Heart left ventricle (tissue), 16 donors: ENCODE measurements at places on chromosomes 12 and 14. TPM values are rescaled to one million over a fixed set of nuclear protein-coding genes. Genes with fewer than 3 reads are reported as not detected.

Gene CCDC197
- 0.26 TPM for total RNA-seq

Gene RPL10L
- not detected for total RNA-seq

Gene AHNAK2
- total RNA-seq, result 2.6 TPM

Gene KRT77
- not detected for total RNA-seq

Gene EGLN3
- 81.6 TPM for total RNA-seq

Gene LRIG3
- 3.7 TPM for total RNA-seq

Gene MMP14
- total RNA-seq, result 48.1 TPM

GRCh38 chr14:20610002-20610765, 19.0 kb upstream of the RNASE12 start:
- H3K27me3 ChIP-seq, result no peaks in the 10 kb centered on the region
- peak overlapping the region; percentile 26 for H3K27ac ChIP-seq
- H3K4me1 ChIP-seq, result peaks cover 25% of the 10 kb centered on the region
- H3K36me3 ChIP-seq, result no peaks in the 10 kb centered on the region
- DNase-seq, result peak; percentile 77
- peak overlapping the region; percentile 95 for H3K4me3 ChIP-seq

DNA sequence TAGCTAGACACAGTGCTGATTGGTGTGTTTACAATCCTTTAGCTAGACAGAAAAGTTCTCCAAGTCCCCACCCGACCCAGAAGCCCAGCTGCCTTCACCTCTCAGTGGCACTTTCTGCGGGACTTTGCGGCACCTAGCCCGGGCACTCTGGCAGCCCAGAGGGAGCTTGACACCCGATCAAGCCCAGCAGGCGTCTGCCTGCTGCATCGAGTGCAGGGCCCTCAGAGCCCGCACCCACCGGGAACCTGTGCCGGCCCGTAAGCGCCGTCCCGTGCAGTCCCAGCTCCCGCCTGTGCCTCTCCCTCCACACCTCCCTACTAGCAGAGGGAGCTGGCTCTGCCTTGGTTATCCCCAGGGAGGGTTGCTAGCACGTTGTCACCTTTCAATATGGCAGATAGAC, 631.0 kb upstream of the STXBP6 start:
- DNase-seq, result peak; percentile 27
- H3K36me3 ChIP-seq, result no peaks in the 10 kb centered on the region
- H3K4me3 ChIP-seq, result no peak overlapping the region

- peaks cover 38% of the 10 kb centered on the region for H3K36me3 ChIP-seq
- peaks cover 25% of the 10 kb centered on the region for H3K27me3 ChIP-seq
- no peak for DNase-seq
- peaks cover 50% of the 10 kb centered on the region for H3K4me1 ChIP-seq
- H3K4me3 ChIP-seq, result no peak overlapping the region
These were observed 5.6 kb downstream of the NTN4 start for GRCh38 chr12:95784915-95785314.

- H3K27me3 ChIP-seq, result no peaks in the 10 kb centered on the region
- no peak overlapping the region for H3K4me3 ChIP-seq
- no peak for DNase-seq
- H3K36me3 ChIP-seq, result peaks cover 88% of the 10 kb centered on the region
- peaks cover 52% of the 10 kb centered on the region for H3K4me1 ChIP-seq
These were observed 135.5 kb downstream of the GCH1 start for GRCh38 chr14:54767139-54767431.

- no peaks in the 10 kb centered on the region for H3K4me1 ChIP-seq
- no peak overlapping the region for H3K4me3 ChIP-seq
- H3K27ac ChIP-seq, result no peak overlapping the region
- no peak for DNase-seq
- no peaks in the 10 kb centered on the region for H3K27me3 ChIP-seq
These were observed 86.8 kb upstream of the TMEM132C start for GRCh38 chr12:128180166-128180565.

DNA sequence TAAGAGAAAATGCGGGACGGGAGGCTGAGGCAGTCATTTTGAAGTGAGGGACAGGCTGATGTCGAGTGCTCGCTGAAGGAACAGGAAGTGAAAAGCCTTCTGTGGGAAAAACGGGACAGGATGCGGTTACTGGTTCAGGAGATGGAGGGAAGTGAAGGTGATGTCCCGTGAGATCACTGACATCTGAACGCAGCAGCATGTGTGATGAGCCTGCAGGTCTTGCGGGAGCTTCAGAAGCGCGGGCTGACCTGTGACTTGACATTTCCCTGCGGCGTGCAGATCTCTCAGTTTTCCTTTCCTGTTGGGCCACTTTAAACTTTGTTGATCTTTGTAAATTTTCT, 77.8 kb downstream of the DDX51 start:
- H3K36me3 ChIP-seq, result peaks cover 93% of the 10 kb centered on the region
- no peaks in the 10 kb centered on the region for H3K27me3 ChIP-seq
- no peak overlapping the region for H3K27ac ChIP-seq
- DNase-seq, result no peak
- no peaks in the 10 kb centered on the region for H3K4me1 ChIP-seq
- no peak overlapping the region for H3K4me3 ChIP-seq

- peaks cover 20% of the 10 kb centered on the region for H3K27me3 ChIP-seq
These were observed 12.2 kb downstream of the AGAP2 start for GRCh38 chr12:57726151-57726883.

- no peak overlapping the region for H3K4me3 ChIP-seq
- H3K4me1 ChIP-seq, result no peaks in the 10 kb centered on the region
- no peaks in the 10 kb centered on the region for H3K27me3 ChIP-seq
- DNase-seq, result no peak
- no peaks in the 10 kb centered on the region for H3K36me3 ChIP-seq
These were observed 107.7 kb upstream of the BTG1 start for GRCh38 chr12:92253301-92253700.

- peak overlapping the region; percentile 89 for H3K27ac ChIP-seq
- no peaks in the 10 kb centered on the region for H3K36me3 ChIP-seq
- H3K4me1 ChIP-seq, result peaks cover 82% of the 10 kb centered on the region
- no peak overlapping the region for H3K4me3 ChIP-seq
These were observed 2.6 kb downstream of the LTB4R start for GRCh38 chr14:24313913-24314312.

GRCh38 chr12:78835493-78835892, 29.1 kb upstream of the SYT1 start:
- no peak overlapping the region for H3K4me3 ChIP-seq
- H3K27ac ChIP-seq, result no peak overlapping the region
- H3K4me1 ChIP-seq, result no peaks in the 10 kb centered on the region

GRCh38 chr12:131055093-131055465, 101.4 kb downstream of the ADGRD1 start:
- H3K4me1 ChIP-seq, result no peaks in the 10 kb centered on the region
- H3K27ac ChIP-seq, result no peak overlapping the region
- no peak for DNase-seq
- H3K27me3 ChIP-seq, result no peaks in the 10 kb centered on the region
- H3K4me3 ChIP-seq, result no peak overlapping the region

DNA sequence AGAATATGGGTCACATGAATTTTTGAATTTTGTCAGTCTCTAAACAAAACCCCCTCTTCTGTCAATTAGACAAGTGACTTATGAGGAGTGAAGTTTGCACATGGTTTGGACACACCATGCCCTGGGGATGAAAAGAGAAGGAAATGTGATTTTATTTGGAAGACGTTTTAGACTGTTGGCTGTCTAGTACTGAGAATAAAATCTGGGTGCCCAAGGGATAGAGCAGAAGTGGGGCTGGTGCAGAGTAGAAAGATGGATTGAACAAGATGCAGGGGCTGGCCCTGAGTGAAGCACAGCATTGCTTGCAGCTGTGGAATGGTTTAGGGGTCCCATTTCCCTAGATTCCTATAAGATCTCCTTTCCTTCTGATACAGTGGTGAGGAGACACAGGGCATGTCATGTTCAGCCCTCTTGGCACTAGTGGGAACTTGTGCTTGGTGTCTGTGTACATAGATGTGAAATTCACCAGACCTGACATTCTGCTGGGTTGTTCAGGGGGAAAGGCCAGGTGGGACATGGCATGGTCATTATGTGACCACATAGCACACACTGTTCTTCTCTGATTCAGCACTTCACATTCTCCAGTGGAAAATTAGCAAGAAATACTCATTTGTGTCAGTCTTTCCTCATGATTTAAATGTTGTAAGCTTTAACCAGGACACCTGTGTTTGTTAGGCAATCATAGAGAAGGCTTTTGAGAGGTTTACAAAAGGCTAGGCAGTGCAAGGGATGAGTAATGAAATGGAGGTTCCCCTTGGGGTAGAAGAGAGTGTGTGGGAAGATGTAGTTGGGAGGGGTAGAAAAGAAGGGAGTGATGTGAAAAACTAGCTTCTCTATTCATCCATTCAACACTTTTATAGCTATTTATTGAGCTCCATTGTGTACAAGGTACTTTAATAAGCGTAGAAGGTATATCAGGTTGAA, 202.3 kb upstream of the IGF1 start:
- H3K27ac ChIP-seq, result no peak overlapping the region
- no peak for DNase-seq
- H3K36me3 ChIP-seq, result no peaks in the 10 kb centered on the region
- H3K27me3 ChIP-seq, result no peaks in the 10 kb centered on the region

- H3K27ac ChIP-seq, result no peak overlapping the region
- H3K36me3 ChIP-seq, result no peaks in the 10 kb centered on the region
- DNase-seq, result no peak
- no peaks in the 10 kb centered on the region for H3K27me3 ChIP-seq
- no peak overlapping the region for H3K4me3 ChIP-seq
These were observed 904.8 kb downstream of the DIO2 start for GRCh38 chr14:79306546-79306945.

DNA sequence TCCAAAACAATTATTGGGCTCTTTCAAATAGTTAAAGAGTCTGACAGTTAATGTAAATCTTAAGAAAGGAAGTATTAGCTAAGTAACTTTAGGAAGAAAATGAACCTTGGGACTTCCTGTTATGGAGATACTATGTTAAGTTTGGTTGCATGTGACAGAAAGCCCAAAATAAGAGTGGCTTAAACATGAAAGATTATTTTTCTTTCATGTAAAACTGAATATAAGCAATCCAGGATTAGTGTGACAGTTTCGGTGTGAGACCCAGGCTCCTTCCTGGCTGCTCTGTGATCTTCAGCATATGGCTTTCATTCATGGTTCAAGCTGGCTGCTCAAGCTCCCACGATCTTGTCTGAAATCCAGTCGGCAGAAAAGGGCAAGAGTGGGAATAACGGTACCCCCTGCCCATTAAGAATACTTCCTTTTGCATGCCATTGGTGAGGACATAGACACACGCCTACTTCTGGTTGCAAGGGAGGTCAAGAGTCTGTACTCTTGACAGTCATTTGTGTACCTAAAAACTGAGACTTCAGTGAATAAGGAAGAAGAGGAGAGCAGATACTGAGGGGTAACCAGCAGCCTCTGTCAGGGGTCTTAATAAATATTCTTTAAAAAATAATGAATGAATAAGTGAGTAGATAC, 2.2 kb upstream of the RPAP3 start:
- H3K27me3 ChIP-seq, result no peaks in the 10 kb centered on the region
- no peak overlapping the region for H3K4me3 ChIP-seq
- no peak overlapping the region for H3K27ac ChIP-seq
- H3K4me1 ChIP-seq, result no peaks in the 10 kb centered on the region
- H3K36me3 ChIP-seq, result no peaks in the 10 kb centered on the region

GRCh38 chr12:131606218-131606901, 104.5 kb upstream of the SFSWAP start:
- H3K27me3 ChIP-seq, result peaks cover 4% of the 10 kb centered on the region
- H3K27ac ChIP-seq, result no peak overlapping the region
- DNase-seq, result no peak
- no peak overlapping the region for H3K4me3 ChIP-seq

- H3K27ac ChIP-seq, result no peak overlapping the region
- peaks cover 3% of the 10 kb centered on the region for H3K4me1 ChIP-seq
- H3K36me3 ChIP-seq, result no peaks in the 10 kb centered on the region
- no peaks in the 10 kb centered on the region for H3K27me3 ChIP-seq
- DNase-seq, result no peak
These were observed 486.0 kb downstream of the BCAT1 start for GRCh38 chr12:24462946-24463345.

DNA sequence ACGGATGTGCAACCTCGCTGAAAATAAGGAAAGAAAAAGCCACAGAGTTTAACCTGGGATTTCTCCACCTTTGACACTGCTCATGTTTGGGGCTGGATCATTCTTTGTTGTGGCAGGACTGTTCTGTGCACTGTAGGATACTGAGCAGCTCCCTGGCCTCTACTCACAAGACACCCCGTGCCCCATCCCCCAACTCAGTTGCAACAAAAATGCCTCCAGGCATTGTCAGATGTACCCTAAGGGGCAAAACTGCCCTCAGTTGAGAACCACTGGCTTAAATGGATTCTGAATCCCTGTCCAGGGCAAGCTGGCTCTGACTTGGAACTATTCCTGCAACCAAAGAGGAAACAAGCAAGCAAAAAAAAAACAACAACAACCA, 2.1 kb downstream of the GLTP start:
- H3K27me3 ChIP-seq, result no peaks in the 10 kb centered on the region
- no peaks in the 10 kb centered on the region for H3K36me3 ChIP-seq
- H3K4me1 ChIP-seq, result peaks cover 6% of the 10 kb centered on the region
- H3K4me3 ChIP-seq, result no peak overlapping the region
- no peak overlapping the region for H3K27ac ChIP-seq

DNA sequence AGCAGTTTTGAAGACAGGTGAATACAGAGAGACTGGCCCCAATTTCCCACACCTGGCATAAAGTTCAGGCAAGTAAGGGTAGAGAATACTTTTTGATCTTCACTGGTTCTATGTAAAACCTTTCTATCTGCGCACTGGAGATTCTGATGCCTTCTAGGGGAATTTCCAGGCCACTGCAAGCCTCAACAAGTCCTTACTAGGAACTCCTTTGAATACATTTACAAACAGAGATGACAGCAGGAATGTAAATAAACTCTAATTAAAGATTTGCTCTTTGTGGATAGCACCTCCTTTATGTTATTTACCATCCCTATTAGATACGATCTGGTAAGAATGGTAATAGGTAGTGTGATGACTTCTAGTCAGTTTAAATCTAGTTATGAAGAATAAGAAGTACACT, 69.2 kb downstream of the NTN4 start:
- H3K27ac ChIP-seq, result no peak overlapping the region
- DNase-seq, result no peak
- peaks cover 38% of the 10 kb centered on the region for H3K4me1 ChIP-seq
- no peaks in the 10 kb centered on the region for H3K36me3 ChIP-seq
- no peak overlapping the region for H3K4me3 ChIP-seq

- H3K36me3 ChIP-seq, result no peaks in the 10 kb centered on the region
- H3K27ac ChIP-seq, result no peak overlapping the region
- no peak overlapping the region for H3K4me3 ChIP-seq
- H3K4me1 ChIP-seq, result no peaks in the 10 kb centered on the region
- no peak for DNase-seq
These were observed 6.7 kb downstream of the TAS2R43 start for GRCh38 chr12:11085419-11085818.

GRCh38 chr12:4353785-4354208, 25.7 kb downstream of the FGF23 start:
- H3K4me3 ChIP-seq, result no peak overlapping the region
- peaks cover 40% of the 10 kb centered on the region for H3K36me3 ChIP-seq
- H3K27ac ChIP-seq, result no peak overlapping the region
- no peaks in the 10 kb centered on the region for H3K4me1 ChIP-seq
- DNase-seq, result no peak
- H3K27me3 ChIP-seq, result no peaks in the 10 kb centered on the region

DNA sequence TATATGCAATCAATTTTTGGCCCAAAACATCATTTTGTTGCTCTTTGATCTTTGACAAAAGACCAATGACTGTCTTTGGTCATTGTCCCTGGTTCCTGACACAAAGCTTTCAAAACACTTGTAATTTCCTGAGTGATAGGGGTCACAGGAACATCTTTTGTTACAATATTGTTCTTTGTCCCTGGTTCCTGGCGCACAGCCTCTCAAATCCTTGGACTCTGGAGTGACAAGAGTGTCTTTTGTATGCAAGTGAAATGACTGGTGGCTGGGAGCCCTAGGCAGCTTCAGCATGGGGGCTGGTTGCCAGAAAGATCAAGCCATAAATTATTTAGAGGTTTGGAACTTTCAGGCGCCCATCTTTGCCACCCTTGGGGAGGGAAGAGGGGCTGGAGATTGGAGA, 53.9 kb downstream of the DNAH10 start:
- no peak overlapping the region for H3K4me3 ChIP-seq
- no peaks in the 10 kb centered on the region for H3K36me3 ChIP-seq
- no peak for DNase-seq
- no peak overlapping the region for H3K27ac ChIP-seq
